ENCODE measurements at places on chromosomes 7 and 10. TPM values are rescaled to one million over a fixed set of nuclear protein-coding genes. Genes with fewer than 3 reads are reported as not detected.

The FAM25A gene
- not detected for total RNA-seq

The NKX1-2 gene
- total RNA-seq, result not detected

The CCSER2 gene
- total RNA-seq, result 20.2 TPM

The P4HA1 gene
- 550 TPM for total RNA-seq

The LRRN3 gene
- total RNA-seq, result 2.1 TPM

All from smooth muscle cell of bladder (primary cell).